ENCODE measurements at places on chromosomes 16 and 17.

DNA sequence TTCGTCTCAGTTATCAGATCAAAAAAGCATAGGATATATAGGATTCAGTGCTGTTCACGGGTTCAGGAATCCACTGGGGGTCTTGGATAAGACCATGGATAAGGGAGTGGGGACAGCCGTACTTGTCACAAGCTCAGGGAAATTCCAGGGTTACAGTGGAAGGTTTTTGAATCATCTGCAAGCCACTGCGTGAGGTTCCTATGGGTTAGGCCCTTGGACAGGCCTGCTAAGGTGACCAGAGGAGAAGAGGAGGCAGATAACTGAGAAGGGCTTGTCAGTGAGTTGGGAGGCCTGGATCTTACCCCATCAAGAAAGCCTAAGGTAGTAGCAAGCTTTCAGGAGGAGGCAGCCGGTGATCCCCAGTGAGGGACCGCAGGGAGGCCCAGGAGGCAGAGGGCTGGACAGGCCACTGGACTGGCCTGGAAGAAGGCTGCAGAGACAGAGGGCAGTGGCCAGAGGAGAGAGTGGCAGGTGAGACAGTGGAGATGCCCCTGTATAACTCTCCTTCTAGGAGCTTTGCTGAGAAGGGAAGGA, 27.3 kb downstream of the NGFR start:
- DNase-seq, result peak; percentile 72

- no peak for DNase-seq
Measured at GRCh38 chr16:81821436-81822128, 42.5 kb downstream of the PLCG2 start.

GRCh38 chr16:66266436-66267291, 99.8 kb upstream of the CDH5 start:
- DNase-seq, result peak; percentile 90

DNA sequence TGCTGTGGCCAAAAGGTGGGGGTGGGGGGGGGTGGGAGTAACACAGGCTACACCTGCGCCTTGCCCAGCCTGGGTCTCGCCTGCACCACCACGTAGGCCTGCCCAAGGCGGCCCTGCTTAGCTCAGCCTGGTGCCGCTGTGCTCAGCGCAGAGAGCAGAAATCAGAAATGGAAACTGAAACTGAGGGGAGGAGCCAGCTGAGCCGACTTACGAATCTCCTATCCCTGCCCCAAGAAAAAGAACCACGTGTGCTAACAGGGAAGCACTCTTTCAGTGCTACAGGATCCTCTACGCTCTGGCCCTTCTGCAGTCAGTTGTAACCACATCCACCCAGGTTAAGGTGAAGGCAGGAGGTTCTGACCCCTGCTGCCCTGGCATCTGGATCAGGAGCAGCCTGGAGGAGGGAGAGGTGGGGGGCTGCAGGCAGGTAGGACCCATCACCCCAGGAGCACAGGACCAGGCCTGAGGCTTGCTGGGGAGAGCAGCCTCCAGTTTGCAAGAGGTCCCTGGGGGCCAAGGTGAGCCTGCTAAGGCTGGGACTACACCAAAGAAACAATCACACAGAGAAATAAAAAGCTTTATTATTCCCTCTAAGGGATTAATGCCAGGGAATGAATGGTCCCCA, at the start of gene DHX58:
Gene DHX58 (minus strand): TSS at position 163 of the 625 bp plus-strand sequence. CDS start 822 bp downstream, outside the sequence.
- DNase-seq, result no peak

DNA sequence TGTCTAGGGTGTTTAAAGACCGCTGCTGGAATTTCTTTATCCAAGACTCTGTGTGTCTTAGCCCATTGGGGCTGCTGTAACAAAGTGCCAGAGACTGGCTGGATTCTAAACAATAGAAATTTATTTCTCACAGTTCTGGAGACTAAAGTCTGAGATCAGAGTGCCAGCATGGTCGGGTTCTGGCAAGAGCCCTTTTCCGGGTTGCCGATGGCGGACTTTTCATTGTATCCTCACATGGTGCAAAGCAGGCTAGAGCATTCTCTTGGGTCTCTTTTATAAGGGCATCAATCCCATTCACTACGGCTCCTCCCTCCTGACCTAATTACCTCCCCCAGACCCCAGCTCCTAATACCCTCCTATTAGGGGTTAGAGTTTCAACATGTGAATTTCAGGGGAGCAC, 9.5 kb downstream of the NLRC5 start:
- DNase-seq, result no peak

DNA sequence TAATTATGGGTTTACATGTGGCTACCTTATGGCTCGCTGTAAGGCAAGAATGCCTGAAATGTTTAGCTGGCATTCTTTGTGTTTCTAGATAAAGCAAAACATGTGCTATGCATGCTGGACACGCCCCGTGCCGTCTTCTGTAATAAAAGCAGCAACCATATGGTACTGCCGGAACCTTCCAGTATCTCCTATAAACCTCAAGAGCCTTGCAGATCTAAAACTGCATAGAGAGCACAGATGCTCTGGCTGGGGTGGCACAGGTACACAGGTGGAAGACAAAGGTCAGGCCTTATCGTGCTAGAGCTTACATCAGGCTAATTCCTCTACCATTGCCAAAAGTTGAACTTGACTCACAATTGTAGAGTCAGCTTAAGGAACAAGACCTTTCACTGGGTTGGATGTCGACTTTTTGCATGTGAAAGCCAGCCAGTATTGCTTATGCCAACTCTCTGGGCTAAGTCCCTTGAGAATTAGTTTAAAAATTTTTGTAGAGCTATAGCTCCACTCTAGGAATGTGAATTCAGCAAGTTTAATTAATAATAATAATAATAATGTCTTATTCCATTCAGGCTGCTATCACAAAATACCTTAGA, 187.4 kb upstream of the CACNG5 start:
- no peak for DNase-seq

- DNase-seq, result no peak
Measured at GRCh38 chr16:3564130-3564888, 12.9 kb downstream of the NLRC3 start.

- no peak for DNase-seq
Measured at GRCh38 chr16:77470851-77471250, 36.0 kb upstream of the ADAMTS18 start.

GRCh38 chr17:50023520-50023919, 28.5 kb upstream of the DLX3 start:
- DNase-seq, result peak; percentile 0

GRCh38 chr16:85750827-85751697, at the start of gene C16orf74:
Gene C16orf74, minus strand, starts transcription at chr16:85751096. Its CDS starts 15,879 bp downstream, at chr16:85735217.
- no peak for DNase-seq
